Right lung (tissue), 10 donors: ENCODE measurements at places on chromosomes 7 and 10. TPM values are rescaled to one million over a fixed set of nuclear protein-coding genes. Genes with fewer than 3 reads are reported as not detected.

GRCh38 chr10:96334616-96335526, 23.9 kb downstream of the OPALIN start:
- no peak for DNase-seq

DNA sequence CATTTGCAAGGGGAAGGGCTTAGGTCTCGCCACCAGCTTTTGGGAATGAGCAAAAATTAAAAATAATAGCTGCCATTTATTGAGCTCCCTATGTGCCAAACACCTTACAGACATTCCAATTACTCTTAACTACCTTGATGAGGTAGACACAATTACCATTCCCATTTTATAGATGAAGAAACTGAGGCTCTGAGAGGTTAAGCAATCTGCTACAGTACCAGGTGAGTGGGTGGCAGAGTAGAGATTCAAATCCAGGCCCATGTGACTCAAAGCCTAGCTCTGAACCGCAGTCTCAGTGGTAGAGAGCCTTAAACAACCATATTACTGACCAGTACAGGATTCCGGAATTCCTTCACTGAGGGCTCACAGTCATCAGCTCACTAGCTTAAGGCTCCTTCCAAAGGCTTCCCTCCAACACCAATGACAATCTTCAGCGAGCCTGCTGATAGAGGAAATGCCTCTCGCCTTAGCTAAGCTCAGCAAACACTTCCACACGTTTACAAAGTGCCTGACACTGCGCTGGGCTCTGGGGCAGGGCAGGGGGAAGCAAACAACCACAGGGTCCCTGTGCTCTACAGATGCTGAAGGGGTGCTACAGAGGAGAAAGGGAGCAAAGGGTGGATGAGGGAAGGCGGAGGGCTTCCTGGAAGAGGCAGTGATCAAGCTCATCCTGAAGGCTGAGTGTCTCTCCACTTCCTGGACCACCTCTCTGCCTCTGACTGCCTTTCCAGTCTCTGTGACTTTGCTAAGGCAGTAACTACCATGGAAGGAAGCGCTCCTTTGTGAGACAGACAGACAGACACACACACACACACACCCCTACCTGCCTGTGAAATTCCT, 7.4 kb downstream of the LRRC20 start:
- DNase-seq: no peak

- no peak for DNase-seq
These were observed 51.3 kb upstream of the CAV2 start for GRCh38 chr7:116447966-116448839.

- no peak for DNase-seq
These were observed 430.0 kb upstream of the GALNT17 start for GRCh38 chr7:70701991-70702390.

DNA sequence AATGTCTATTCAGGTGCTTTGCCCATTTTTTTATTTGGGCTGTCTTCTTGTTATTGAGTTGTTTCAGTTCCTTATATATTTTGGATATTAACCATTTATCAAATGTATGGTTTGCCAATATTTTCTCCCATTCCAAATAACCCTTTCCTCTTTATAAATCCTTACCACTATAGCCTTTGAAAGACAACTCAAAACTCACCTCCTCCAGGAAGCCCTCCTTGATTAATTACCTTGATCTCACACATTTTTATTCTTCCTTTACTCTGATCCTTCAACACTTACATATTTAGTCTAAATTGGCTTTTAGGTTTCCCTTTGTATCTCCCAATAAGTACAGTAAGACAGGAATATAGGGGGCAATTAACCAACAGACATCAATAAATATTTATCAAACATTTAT, 42.9 kb downstream of the NRCAM start:
- no peak for DNase-seq

GRCh38 chr7:156397249-156397648, 243.3 kb upstream of the RNF32 start:
- no peak for DNase-seq

RALA gene
- polyA plus RNA-seq: 88.7 TPM

MCM10 gene
- polyA plus RNA-seq: 9.7 TPM

CDK1 gene
- 98.7 TPM for polyA plus RNA-seq

GRCh38 chr10:45586028-45586824, 86.3 kb downstream of the ZFAND4 start:
- no peak for DNase-seq

DNA sequence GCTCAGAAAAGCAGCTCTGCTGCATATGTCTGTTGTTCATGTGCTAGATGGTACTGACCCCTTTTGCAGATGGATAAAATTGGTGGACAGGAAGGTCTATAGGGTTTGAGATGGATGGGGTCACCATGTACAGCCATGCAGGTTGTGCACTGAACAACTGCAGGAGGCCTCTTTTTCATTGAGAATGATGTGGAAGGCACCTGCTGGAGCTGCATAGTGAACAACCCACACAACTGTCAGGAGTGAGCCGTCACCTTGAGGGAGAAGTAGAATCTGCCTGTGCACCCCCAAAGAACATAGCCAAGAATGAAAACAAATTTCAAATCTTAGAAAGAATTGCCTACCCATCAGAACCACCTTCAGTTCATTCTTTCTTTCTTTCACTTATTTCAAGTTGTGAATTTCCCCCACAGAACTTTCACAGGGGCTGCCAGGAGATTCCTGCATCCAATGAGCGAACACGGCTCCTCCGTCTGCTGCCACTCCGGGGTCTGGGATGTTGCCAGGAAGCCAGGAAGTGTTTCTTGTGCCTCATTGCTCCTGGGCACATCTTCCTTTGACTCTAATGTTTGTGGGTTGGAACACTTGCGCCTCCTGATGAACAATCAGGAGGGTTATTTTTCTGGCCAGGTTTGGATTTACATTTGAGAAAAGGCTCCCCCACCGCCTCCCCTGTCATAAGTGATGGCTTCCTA, 53.7 kb upstream of the DOCK1 start:
- no peak for DNase-seq

- no peak for DNase-seq
These were observed 17.3 kb upstream of the C10orf95 start for GRCh38 chr10:102468683-102469082.

- DNase-seq: no peak
These were observed 12.5 kb downstream of the ITPRIP start for GRCh38 chr10:104325436-104326435.

DNA sequence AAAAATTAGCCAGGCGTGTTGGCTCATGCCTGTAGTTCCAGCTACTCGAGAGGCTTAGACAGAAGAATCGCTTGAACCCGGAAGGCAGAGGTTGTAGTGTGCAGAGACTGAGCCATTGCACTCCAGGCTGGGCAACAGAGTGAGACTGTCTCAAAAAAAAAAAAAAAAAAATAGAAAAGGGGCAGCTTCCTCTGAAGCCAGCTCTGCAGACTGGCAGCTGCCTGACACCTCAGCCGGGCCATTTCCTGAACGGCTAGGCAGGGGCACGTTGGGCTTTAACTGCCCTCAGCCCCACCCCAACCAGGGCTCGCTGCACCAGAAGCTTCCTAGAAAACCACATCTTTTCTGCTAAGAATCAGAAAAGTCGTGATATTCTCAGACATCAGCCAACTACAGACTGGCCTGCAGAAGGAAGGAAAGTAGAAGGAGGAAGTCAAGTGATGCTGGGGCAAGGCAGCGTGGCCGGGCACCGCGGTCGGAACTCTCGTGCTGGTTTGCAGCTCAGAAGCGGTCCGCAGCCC, 38.0 kb downstream of the PRKAG2 start:
- DNase-seq: no peak

MKI67 gene
- 61.7 TPM for polyA plus RNA-seq

SPDYE6 gene
- 6.2 TPM for polyA plus RNA-seq

- no peak for DNase-seq
These were observed 217.3 kb downstream of the HERPUD2 start for GRCh38 chr7:35477609-35478008.

SDK1 gene
- polyA plus RNA-seq: 15.0 TPM

GRCh38 chr7:28986028-28986764, 28.1 kb upstream of the TRIL start:
- DNase-seq: no peak

MCU gene
- polyA plus RNA-seq: 45.1 TPM

DNA sequence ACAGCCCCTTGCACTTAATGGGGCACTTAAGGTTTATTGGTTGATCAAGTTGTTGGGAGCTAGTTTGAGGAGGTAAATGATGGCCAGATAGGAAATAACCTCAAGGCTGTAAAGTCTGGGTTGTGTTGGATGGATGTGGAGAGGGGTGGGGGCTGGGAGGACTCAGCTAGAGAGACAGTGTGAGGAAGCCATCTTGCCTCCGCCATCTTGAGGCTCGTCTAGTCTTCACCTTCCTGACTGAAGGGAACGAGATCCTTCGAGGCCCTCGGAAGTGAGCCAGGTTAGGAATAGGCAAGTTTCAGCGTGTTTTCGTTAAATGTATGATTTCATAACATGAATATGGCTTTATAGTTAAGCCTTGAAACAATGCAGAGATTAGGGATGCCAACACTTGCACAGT, 5.5 kb downstream of the GALNT17 start:
- DNase-seq: no peak

GJC3 gene
- polyA plus RNA-seq: 1.0 TPM

DNA sequence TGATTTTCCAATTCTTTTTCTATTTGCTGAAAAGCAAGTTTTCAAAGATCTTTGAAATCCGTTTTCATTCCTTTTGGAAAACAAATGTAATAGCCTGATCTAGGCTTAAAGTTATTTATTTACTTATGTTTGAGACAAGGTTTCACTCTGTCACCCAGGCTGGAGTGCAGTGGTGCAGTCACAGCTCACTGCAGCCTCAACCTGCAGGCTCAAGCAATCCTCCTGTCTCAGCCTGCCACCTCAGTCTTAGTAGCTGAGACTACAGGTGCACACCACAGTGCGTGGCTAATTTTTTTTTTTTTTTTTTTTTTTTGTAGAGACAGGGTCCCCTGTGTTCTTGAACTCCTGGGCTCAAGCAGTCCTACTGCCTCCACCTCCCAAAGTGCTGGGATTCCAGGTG, 4.6 kb downstream of the ST7 start:
- no peak for DNase-seq

GRM3 gene
- 0.23 TPM for polyA plus RNA-seq

GRCh38 chr10:77578583-77579227, 58.9 kb downstream of the KCNMA1 start:
- no peak for DNase-seq

SLC35B4 gene
- 26.1 TPM for polyA plus RNA-seq

DNA sequence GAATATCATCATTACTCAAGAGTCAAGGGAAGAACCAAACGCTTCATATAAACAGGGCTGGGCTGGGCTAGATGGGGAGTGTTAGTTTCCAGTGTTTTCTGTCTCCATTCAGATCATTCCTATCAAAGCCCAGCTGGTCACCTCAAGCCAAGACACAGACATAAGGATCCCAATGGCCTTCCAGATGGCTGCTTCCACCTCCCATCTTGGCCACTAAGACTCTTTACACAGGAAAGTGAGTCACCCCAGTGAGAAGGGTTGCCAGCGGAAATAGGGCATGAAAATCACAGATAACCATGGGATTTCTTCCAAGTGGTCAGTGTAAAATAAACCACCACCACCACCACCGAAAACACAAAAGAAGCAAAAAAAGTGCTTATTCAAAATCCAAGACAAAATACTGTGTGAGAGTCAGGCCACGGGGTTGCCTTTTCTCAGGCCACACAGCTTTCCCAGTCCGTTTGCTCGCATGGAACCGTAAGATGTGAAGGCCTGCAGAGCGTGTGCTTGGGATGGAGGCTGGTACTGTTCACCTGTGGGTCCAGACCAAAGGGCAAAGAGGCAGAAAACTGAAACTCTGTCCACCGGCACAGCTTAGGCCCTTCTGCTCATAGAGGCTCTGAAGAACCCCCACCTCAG, 5.6 kb downstream of the PRSS2 start:
- no peak for DNase-seq

NOC3L gene
- 24.4 TPM for polyA plus RNA-seq

MET gene
- polyA plus RNA-seq: 21.5 TPM

LRRD1 gene
- polyA plus RNA-seq: 0.42 TPM

KLF14 gene
- 0.16 TPM for polyA plus RNA-seq

KCNH2 gene
- 2.9 TPM for polyA plus RNA-seq

GRCh38 chr10:124243702-124244121, 150.3 kb upstream of the CHST15 start:
- DNase-seq: no peak

DNA sequence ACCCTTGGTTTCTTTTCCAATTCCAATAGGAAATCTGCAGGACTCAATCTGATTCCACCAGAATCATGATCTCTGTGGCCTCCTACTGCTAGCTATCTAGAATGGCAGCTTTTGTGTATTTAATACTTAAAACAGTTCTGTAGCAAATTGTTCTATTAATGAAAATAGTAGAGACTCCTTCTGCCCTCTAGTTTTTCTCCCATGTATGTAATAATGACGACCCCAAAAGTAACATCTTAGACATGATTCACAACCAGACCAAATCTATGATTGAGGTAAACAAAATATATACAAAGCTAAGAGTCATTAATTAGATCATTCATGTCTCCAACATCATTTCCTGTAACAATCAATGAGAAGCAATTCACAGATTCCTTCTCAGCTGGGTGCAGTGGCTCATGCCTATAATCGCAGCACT, 259.1 kb upstream of the MKLN1 start:
- DNase-seq: no peak

GRCh38 chr10:26697922-26698608, 564 bp downstream of the PDSS1 start:
- DNase-seq: no peak

COBL gene
- polyA plus RNA-seq: 5.8 TPM

- DNase-seq: no peak
These were observed 1.1 kb upstream of the EIF4H start for GRCh38 chr7:74173074-74173473.

HPS1 gene
- polyA plus RNA-seq: 28.8 TPM

DNA sequence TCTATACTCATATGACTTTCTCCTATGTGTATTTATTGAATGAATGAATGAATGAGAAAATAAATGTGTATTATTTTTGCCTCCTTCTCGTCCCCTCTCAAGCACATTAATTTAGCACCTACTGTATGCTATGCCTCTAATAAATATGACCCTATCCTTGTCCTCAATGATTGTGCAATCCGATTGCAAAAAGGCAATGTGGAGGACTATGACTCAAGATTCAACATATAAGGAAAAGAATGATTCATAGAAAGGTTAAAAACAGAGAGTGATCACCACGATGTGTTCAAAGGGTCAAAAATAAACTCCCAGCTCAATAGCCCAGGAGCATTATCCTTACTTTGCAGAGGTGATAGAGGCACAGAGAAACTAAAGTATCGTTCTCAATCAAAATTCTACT, 322.8 kb upstream of the SORCS1 start:
- DNase-seq: no peak

- DNase-seq: no peak
These were observed 269.3 kb downstream of the BICC1 start for GRCh38 chr10:58781873-58782488.

GRCh38 chr7:128201067-128201689, 39.9 kb upstream of the LEP start:
- DNase-seq: no peak

DNA sequence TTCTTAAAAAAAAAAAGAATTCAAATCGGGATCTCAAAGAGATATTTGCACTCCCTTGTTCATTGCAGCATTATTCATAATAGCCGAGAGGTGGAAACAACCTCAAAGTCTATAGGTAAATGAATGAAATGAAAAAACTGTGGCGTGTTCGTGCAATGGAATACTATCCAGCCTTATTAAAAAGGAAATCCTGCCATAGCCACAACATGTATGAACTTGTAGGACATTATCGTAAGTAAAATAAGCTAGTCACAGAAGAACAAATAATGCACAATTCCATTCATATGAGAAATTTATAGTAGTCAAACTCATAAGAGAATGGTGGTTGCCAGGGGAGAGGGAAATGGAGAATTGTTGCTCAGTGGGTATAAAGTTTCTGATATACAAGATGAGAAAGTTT, 37.9 kb downstream of the GRK5 start:
- no peak for DNase-seq

UCN3 gene
- polyA plus RNA-seq: 0.74 TPM

GRCh38 chr10:50333872-50334271, 82.6 kb upstream of the ASAH2 start:
- no peak for DNase-seq

- no peak for DNase-seq
These were observed 117.2 kb upstream of the SEMA3C start for GRCh38 chr7:81036057-81036456.
